Gastrocnemius medialis (tissue), 4 donors: ENCODE measurements at places on chromosomes 7 and 10.

- DNase-seq: no peak
These were observed 353.8 kb downstream of the GPR37 start for GRCh38 chr7:124411796-124412195.

- DNase-seq: no peak
These were observed 125.1 kb downstream of the TFPI2 start for GRCh38 chr7:93765475-93765874.

DNA sequence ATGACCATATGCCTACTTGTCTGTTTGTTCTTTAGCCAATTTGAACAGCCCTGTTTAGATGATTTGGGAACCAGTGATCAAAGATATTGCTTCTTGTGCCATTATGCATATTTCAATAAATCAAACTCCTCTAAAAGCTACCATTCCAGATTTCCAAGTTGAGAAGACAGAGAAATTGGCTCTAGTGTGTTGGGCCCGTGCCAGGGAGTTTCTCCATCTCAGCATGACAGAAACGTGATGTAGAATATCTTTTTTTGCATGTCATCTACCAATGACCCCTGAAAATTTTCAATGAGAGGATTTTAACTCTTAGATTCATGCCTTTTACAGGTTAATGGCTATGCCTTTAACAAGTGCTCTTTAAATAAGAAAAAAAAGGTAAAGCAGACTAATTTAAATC lies 50.7 kb upstream of the CABCOCO1 start:
- DNase-seq: no peak

- DNase-seq: no peak
These were observed 697 bp downstream of the ARPC1A start for GRCh38 chr7:99326408-99326782.

DNA sequence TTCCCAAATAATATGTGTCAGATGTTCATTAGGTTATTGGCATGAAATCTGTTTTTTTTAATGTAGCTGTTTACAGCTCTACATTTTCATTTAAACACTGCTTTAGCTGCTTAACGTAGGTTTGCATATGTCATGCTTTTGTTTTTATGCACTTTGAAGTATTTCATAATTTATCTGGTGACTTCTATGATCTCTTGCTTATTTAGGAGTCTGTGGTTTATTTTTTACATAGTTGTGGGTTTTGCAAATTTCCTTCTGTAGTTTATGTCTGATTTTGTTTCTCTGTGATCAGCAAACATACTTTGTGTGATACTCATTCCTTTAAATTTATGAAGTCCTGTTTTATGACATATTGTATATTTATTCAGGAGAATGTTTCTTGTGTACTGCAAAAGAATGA lies 606.5 kb upstream of the PFKP start:
- no peak for DNase-seq

GRCh38 chr7:148963583-148964482 lies 64.5 kb downstream of the PDIA4 start:
- no peak for DNase-seq

GRCh38 chr7:120190109-120190508 lies 82.9 kb upstream of the KCND2 start:
- no peak for DNase-seq

- no peak for DNase-seq
These were observed 124.8 kb downstream of the TCERG1L start for GRCh38 chr10:131186547-131187253.

- no peak for DNase-seq
These were observed 39.9 kb upstream of the SPDYE3 start for GRCh38 chr7:100267648-100268047.

- no peak for DNase-seq
These were observed 104.2 kb downstream of the SAMD9 start for GRCh38 chr7:93013446-93014061.

DNA sequence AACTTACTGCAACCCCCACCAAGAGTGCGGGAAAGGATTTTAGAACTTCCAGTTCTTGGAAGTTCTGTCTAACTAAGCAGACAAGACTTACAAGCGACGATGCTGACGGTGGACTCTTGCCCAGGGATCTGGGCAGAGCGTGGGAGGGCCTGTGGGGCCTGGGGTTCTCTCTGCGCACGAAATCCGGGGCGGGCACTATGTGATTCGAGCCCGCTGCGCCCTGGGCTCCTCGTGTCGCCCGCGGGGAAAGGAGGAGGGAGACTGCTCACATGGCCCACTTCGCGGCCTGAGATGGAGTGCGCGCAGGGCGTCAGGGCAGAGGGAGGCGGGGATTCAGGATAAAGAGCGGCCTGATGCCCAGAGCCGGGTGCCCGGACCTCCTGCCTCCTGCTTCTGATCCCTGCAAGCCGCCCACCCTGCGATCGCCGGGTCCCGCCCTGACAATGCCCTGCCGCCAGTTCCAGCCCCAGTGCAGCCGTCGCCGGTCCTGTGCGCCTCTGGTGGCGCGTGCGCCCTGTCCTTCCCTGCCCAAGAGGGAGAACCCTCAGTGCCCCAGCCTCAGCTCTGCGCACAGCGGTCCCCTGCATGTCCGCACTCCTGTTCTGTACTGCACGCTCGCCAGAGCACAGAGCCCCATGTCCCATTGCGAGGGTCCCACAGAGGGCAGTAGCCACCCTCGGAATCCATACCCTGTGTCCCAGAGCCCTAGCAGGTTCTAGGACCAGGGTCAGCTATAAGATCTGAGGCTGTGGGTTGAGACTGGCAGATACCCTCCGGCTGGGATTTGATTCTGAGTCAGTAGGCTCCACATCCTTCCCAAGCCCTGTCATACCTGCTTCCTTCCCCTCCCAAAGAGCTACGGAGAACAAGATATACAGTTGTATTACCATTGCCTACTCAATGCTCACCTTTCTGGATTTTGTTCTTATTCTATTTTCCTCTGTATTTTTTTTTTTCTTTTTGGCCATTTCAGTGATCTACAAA lies 99.4 kb upstream of the TMEM106B start:
- DNase-seq: no peak

DNA sequence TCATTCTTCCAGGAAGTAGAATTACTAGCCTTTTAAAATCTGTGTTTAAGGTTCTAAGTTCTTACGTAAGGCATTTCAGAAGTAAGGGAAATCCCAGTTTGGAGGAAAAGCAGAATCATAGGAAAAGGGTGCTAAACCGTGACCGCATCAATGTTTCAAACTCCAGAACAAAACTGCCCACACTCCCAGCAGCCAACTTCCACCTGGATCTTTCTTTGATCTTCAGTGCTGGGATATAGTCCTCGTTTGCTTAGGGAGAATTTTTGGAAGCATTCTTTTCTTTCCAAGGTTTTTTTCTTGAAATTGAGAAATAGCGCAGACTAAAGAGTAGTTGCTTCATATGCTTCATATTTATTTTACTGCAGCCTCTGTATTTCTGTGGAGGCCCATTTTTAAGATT lies 8.9 kb downstream of the PROSER2 start:
- no peak for DNase-seq

GRCh38 chr10:87090779-87091178 lies 3.9 kb downstream of the GLUD1 start:
- no peak for DNase-seq

DNA sequence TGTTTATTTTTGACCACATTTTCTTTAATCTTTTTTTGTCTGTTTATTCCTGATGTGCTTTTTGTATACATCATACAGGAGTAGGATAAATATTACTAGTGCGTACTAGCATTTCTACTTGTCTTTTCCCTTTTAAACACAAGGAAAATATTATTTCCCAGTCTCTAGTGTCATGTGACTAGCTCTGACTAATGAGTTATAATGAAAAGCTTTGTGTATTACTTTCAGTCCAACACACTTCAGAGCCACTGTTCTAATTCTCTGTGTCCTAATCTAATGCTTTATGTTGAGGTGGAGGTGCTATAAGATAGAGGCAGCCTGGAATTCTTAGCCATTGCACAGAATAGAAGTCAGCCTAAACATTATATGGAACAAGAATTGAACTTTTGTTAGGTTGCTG lies 65.0 kb upstream of the RAB18 start:
- DNase-seq: no peak

- DNase-seq: no peak
These were observed 228.4 kb downstream of the FANK1 start for GRCh38 chr10:126124668-126125349.

DNA sequence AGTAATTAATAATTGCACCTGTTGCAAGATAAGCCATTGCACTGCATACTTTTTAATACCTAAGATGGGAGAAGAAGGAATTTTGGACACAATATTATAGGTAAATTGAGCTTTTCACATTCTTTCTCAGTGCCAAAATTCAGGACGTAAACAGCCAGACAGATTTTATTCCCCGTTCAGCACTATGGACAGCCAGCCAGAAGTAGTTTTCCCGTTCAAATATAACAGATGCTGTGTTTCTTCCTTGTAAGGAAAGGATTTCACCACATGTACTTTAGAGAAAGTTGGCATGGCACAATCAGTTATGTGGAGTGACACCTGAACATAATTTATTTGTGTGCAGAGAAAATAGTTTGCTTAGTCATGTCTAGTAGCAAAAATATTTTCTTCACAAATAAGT lies 34.8 kb downstream of the SEMA3E start:
- DNase-seq: no peak

GRCh38 chr7:2702594-2702957 lies 14.6 kb downstream of the AMZ1 start:
- no peak for DNase-seq

DNA sequence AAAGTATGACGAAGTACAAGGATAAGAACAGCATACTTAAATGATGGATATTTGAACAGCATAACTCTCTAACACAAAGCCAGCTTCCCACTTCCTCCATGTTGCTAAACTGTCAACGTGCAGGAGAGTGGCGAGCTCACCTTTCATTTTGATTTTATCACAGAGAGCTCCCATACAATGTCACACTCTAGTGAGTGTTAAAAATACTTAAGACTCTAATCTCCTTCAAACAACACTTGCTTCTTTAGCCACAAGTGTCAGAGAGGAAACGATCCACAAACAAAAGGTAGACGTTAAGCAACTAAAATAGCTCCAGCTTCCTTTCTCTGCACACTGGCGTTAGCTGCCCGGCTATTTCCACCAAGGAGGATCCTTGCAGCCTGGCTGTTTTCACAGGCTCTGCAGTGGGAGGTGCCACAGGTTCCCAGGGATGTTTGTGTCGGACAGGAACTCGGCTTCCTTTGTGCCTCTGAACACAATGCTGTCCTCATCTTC lies 194.6 kb downstream of the COBL start:
- DNase-seq: no peak

- DNase-seq: no peak
These were observed 33.4 kb downstream of the MACROH2A2 start for GRCh38 chr10:70085975-70086613.

- no peak for DNase-seq
These were observed 55.1 kb upstream of the PPIF start for GRCh38 chr10:79292026-79292766.

DNA sequence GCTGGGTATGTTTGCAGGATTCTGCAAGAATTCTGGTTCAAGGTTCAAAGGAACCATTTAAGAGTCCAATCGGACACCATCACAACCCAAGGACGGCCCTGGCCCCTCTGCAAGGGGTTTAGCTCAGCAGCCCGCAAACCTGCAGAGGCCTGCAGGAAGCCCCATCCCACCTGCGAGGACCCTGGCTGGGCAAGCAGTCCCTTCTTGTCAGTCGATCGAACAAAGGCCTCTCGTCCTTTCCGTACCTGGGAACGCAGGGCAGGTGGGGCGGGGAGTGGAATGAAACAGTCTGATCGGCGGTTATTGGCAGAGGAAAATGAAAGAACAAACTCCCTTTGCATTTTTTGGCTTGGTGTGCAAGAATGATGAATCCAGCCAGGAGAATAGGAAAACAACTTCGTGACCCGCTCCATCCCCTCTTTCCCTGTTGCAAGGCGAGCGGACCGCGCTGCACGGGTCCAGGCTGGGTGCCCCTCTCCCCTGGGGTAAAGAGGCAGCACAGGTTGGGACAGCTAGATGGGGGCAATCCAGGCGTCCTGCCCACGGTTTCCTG lies 73.7 kb downstream of the INSIG1 start:
- DNase-seq: no peak

DNA sequence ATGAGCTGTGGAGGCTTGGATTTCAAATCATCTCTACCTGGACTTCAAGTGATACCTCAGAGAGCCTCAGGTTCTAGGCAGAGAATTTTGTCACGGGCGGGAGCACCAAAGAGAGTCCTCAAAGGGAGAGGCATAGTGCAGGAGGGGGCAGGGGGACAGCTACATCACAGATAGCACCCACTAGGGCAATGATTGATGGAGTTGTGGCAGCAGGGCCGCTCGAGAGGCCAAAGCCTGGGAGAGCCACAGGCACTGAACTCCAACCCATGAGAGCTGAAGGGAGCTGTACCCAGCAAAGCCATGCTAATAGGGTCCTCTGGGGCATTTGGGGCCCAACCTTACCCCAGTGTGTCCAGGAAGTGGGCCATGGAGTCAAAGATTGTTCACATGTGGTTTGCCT lies 232.0 kb upstream of the PCDH15 start:
- no peak for DNase-seq

GRCh38 chr10:79402951-79403350 lies 42.5 kb downstream of the ZCCHC24 start:
- DNase-seq: peak; percentile 12

- no peak for DNase-seq
These were observed 11.1 kb upstream of the CPA1 start for GRCh38 chr7:130369110-130369711.

- DNase-seq: no peak
These were observed 240.5 kb downstream of the PRPF18 start for GRCh38 chr10:13827076-13827797.

- no peak for DNase-seq
These were observed 83.9 kb upstream of the SMIM30 start for GRCh38 chr7:113202284-113202683.
